ENCODE measurements at places on chromosomes 7 and 10.

DNA sequence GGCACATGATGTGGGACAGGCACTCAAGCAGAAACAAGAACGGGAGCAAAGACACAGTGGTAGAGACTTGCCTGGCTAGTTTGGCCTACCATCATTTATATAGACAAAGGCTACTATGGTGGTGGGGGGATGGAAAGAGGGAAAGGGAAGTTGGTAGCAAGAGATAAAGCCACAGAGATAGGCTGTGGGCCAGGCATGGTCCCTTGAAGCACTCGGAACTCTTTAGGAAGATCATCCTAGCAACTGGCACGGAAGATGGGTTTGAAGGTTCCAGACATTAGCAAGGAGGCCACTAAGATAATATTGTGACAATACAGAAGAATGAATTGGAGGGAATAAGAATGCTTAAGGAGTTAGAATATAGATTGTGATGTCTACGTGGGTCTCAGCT lies 319.6 kb downstream of the ELMO1 start:
- DNase-seq: no peak

GRCh38 chr7:114718861-114719260 lies 203.0 kb upstream of the MDFIC start:
- no peak for DNase-seq

DNA sequence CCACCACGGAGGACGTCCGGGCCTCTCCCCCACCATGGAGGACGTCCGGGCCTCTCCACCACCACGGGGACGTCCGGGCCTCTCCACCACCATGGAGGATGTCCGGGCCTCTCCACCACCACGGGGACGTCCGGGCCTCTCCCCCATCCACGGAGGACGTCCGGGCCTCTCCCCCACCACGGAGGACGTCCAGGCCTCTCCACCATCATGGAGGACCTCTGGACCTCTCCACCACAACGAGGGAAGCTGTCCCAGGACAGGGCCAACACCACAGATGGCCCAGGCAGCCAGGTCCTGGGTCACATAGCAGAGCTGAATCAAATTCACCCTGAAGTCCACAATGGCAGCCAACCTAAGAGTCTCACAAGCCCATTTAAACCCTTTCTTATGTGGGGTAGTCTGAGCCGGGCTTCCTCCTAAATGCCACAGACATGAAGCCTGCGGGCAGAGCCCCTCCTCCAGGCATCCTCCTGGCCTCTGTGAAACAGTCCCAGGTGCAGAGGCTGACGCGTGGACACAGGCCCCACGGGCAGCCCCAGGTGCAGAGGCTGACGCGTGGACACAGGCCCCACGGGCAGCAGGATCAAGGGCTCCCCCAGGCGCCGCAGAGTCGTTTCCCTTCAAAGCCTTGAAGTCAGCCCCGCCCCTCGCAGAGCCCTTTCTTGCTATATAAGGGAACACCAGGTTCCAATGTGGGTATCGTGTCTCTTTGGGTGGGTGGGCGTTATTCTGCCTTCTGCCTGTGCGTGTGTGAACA lies 47.0 kb downstream of the FOXL3 start:
- DNase-seq: no peak

- no peak for DNase-seq
Measured at GRCh38 chr7:44776211-44776610, 20.3 kb upstream of the PPIA start.

GRCh38 chr10:66209025-66209424 lies 716.8 kb upstream of the LRRTM3 start:
- no peak for DNase-seq

DNA sequence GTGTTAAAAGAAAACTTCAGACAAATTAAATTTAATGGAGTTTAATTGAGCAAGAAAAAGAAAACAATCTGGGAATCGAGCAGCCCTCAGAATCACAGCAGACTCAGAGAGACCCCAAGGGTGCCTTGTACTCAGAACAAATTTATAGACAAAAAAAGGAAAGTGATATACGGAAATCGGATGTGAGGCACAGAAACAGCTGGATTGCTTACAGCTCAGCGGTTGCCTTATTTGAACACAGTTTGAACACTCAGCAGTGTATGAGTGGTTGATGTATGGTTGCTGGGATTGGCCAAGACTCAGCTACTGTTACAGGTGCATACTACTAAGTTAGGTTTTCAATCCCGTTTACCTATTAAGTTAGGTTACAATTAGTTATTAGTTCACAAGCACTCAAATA lies 103.8 kb upstream of the LYZL1 start:
- DNase-seq: no peak

DNA sequence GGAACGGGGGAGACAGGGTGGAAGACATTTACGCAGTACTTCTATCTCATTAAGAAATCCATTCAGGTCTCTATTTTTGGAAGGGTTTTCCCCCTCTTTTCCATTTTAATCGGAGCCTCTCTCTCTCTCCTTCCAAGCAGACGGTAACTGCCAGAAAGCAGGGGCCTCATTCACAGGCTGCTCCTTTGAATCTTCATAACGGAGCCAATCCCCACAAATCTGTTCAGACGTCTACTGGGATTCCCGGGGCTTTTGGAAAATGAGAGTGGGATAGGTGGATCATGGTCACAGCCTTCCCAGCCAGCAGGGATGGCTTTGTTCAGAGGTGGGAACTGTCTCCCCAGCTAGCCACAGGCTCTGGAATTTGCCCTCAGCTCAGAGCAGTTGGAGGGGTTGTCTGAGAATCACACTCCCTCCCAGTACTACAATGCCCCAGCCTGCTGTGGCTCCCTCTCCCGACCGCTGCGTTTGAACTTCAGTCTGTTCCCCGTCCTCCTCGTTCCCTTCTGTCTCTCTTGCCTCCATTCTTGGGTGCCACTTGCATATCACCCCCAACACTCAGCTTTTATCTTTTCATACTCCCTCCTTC lies 413.6 kb downstream of the PLXNA4 start:
- DNase-seq: no peak

DNA sequence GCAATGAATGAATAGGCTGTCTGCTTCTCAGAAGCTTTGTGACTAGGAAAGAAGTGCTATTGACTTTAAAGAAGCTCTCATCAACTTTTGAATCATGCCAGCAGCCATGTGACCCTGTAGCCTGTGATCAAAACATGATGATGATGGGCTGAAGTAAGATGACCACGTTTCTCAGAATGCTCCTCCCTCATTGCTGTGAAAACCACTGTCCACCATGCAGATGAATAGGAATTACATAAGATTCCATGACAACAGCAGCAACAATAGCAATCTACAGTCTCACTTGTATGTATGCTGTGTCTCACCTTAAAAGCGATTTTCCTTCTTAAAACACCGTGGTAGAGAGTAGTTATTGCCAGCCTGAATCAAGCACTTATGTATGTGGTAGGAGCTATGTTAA lies 228.4 kb downstream of the TRIL start:
- no peak for DNase-seq

DNA sequence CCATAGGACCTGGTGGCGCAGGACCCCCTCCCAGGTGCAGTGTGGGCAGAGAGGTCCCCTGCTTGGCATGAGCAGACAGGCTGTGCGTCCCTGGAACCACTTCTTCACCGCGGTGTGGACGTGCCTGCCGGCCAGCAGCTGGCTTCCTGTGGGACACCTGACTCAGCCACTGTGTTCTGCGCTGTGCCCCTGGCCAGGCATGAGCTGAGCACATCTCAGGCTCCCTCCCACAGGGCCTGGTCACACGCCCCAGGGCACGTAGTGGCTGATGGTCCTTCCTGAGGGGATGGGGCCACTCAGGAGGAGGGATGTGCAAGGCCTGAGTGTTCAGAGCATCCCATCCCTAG lies 3.5 kb upstream of the DEPP1 start:
- DNase-seq: no peak

DNA sequence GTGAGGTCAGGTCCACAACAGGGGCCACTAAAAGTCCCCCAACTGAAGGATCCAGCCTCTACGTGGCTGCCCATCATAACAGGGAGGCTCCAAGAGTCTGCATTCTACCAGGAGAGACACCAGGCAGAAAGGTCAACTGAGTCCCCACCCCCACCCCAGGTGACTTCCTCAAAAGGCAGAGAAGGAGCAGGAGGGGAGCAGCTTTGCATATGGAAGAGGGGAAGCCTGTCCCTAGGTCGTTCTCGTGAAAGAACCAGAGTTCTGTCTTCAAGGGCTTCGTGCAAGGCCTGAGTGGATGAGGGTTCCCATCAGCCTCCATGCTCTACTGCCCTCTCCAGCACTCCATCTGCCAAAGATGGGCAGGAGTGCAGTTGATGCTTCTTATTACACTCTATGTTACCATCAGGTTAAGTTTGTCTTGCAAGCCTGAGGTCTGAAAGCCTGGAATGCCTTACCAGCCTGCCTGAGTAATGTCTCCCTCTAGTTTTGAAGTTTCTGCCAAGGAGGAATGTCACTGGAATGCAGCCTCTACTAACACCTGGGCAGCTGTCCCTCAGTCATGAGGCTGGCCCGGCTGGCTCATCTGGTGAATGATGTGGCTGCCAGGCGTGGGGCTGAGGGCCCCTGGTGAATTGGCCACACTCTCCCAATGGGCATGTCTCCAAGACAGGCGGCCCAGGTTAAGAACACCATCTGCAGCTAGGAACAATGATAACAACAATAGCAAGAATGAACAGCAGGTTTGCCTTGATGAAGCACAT lies 54.3 kb upstream of the SMNDC1 start:
- DNase-seq: no peak

DNA sequence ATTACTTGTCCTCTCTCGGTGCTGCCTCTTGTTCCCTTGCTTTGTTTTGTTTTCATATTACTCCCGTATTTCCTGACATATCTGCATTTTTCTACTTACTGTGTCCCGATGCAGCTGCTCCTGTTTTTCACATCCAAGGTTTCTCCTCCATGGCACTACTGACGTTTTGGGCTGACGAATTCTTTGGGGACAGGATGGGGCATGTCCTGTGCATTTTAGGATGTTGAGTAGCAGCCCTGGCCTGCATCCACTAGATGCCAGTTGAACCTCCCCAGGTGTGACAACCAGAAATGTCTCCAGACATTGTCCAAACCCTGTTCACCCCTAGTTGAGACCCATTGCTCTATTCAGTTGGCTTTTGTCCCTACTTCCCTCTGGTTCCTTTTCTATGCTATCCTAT lies 12.4 kb downstream of the ZNF789 start:
- DNase-seq: no peak

- DNase-seq: peak; percentile 15
Measured at GRCh38 chr7:92336662-92337340, 91.0 kb downstream of the ANKIB1 start.

- DNase-seq: no peak
Measured at GRCh38 chr10:77716458-77717317, 79.1 kb upstream of the KCNMA1 start.

- DNase-seq: no peak
Measured at GRCh38 chr10:4947635-4948596, 15.3 kb upstream of the AKR1C1 start.

- DNase-seq: no peak
Measured at GRCh38 chr7:47792521-47793121, 155.6 kb downstream of the PKD1L1 start.

DNA sequence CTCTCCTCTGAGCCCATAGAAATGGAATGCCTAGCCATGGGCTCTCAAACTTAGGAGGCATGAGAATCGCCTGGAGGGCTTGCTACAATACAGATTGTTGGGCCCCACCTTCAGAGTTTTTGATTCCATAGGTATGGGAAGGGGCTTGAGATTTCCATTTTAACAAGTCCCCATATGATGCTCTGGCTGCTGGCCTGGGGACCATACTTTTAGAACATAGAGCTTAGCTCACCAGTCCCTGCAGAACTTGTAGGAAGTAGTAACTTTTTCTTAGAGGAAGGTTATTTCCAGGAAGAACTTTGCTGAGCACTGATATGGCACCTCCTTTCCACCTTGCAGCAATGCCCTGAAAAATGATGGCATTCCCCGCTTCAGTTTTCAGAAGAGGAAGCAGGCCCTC lies 177.0 kb upstream of the ZMIZ1 start:
- DNase-seq: no peak

- DNase-seq: no peak
Measured at GRCh38 chr7:18590744-18591340, 95.3 kb downstream of the HDAC9 start.

- DNase-seq: peak; percentile 98
Measured at GRCh38 chr7:21253740-21254687, 173.9 kb upstream of the SP4 start.

DNA sequence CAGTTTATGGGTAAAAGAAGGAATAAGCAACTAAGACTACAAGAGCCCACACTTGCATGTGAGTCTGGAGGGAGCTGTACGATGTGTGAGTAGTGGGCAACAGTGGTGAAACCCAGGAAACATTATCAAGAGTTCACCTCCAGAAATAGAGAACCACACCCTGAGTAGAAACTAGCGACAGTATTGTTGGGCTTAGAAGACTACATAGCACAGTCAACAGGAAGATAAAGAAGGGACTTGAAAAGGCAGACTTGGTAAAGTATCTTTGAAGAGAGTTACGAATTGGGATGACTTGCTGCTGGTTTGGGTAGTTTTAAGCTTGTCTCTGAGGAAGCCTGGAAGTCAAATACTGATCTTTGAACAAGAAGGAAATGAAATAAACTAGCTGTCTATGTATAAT lies 223.2 kb upstream of the GNAI1 start:
- no peak for DNase-seq

DNA sequence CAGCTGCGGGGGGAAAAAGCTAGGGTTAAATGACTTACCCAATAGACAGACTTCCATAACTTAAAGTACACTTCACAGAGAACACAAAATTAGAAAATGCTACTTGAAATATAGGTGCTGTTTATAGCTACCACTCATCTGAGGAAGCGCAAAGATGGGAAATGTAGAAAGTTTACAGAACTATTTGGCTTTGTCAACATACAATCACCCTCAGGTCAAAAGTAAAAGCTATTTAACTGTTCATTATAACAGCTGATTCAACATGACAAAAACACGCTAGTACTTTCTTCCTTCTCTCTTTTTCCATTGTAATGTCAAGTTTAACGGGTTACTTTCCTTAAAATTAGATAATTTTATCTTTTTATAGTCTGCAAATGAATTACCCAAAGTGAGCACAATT lies 51.2 kb downstream of the PUS7 start:
- no peak for DNase-seq

DNA sequence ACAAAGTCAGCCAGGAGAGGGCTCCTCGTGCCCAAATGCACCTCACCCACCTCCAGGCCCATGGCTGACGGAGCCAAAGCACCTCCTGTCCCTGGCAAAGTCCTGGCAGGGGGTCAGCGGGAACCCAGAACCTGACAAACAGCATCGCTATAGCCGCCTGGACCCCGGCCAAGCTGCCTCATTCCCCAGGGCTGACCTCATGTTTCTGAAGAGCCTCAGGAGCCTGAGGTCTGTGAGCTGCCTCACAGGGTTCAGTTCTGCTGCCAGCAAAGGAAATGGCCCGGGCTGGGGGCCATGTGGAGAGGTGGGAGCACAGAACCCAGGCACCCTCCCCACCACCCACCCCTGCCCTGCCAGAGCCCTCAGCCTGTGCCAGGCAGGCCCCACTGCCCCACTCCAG lies 4.2 kb upstream of the NANOS1 start:
- peak; percentile 67 for DNase-seq

DNA sequence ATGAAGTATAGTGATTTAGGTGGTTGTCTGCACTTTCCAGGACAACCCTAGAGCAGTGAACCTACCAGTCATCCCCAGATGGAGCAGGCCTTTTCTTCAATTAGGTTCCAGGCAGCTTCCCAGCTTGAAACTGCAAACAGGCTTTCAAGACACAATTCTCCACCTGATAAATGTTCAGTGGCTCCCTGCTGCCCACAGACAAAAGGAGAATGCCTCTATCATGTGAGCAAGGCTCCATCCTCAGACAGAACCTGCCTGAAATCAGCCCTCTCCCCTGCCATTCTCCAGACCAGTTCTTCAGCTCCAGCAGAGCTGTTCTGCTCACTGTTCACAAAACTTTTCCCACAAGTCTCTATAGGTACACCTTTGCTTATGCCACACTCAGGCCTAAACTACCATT lies 22.1 kb downstream of the RELN start:
- DNase-seq: no peak

- DNase-seq: no peak
Measured at GRCh38 chr10:96700374-96701099, 19.8 kb downstream of the PIK3AP1 start.

Measured in NCI-H2081 (cell line).